ENCODE measurements at places on chromosomes 2 and 18. TPM values are rescaled to one million over a fixed set of nuclear protein-coding genes. Genes with fewer than 3 reads are reported as not detected.

GRCh38 chr2:238136820-238137537 lies 1.5 kb upstream of the KLHL30 start:
- DNase-seq, result no peak

- DNase-seq, result no peak
Measured at GRCh38 chr2:136173126-136173525, 55.2 kb upstream of the CXCR4 start.

- no peak for DNase-seq
Measured at GRCh38 chr2:73993376-73993775, 8.7 kb downstream of the TET3 start.

- no peak for DNase-seq
Measured at GRCh38 chr2:63977904-63978303, 41.3 kb downstream of the VPS54 start.

DNA sequence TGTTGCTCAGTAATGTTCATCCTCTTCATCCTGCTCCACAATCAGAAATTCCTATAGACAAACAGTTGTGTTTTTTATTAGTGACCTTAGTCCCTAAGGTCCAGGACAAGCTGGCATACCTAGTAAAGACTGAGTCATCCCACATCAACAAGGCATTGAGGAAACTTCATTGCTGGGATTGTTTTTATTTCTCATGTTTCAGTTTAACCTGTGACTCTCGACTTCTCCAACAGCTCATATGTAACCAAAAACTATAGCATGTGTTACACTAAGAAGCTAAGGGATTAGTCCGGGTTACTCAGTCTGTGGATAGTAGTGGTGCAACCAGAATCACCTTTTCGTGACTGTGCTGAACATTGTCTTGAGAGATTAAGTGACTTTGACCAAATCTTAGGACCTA lies 292.1 kb downstream of the RDH14 start:
- no peak for DNase-seq

- no peak for DNase-seq
Measured at GRCh38 chr2:161265874-161266273, 42.4 kb upstream of the PSMD14 start.

GRCh38 chr2:10487081-10487740 lies 39.1 kb upstream of the ODC1 start:
- no peak for DNase-seq

DNA sequence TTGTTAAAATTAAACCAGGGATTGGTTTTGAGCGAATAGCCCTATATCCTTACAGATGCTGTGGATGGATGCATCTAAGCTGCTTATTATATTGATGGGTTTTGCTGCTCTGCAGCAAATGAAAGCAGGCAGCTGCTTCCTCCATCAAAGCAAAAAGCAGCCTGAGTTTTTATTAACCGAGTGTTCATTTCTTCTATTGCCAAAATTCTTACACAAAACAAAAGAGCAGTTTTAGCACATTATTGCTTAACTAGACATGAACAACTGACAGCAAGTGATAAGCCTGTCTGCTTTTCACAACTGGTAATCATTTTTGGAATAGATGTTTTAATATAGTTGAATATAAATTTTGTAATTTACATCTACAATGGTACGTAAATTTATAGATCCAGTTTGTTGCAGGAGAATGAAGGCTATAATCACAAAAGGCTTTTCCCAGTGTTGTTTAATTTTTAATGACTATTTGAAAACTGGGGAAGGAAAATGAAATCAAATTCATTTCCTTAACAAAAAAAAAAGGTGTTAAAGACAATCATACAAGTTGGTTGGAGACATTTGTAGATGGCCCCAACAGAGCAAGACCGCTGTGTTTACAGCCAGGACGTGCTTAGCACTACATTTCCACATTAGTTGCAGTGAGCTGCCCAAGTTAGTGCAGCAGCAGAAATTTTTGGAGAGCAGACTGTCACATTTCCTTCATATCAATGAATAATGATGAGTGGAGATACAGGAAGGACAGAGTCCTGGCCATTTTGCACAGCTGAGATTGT lies 253.6 kb upstream of the SIX3 start:
- DNase-seq, result no peak

Gene RAD51AP2
- 0.16 TPM for total RNA-seq

DNA sequence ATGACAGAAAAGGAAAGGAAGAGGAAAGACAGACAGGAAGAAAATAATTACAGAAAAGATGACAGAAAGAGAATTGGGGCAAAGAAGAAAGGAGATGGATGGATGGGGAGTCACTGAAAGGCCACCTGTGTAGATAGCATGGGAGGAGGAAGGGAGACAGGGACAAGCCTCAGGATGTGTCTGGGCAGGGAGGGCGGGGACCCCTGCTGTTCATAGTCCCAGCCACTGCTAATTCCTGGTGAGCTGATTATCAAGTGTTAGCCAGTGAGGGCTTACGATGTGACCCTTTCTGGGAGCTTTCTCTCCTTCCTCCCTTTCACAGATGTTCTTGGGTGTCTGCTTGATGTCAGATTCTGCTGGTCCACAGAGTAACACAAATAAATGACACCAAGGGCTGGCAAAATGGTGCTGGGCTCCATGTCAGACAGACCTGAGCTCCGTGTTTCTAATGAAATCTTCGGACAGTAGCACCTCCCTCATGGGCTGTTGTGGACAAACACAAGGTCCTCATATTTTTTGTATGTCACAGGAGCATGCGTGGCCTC lies 13.6 kb downstream of the FHOD3 start:
- no peak for DNase-seq

DNA sequence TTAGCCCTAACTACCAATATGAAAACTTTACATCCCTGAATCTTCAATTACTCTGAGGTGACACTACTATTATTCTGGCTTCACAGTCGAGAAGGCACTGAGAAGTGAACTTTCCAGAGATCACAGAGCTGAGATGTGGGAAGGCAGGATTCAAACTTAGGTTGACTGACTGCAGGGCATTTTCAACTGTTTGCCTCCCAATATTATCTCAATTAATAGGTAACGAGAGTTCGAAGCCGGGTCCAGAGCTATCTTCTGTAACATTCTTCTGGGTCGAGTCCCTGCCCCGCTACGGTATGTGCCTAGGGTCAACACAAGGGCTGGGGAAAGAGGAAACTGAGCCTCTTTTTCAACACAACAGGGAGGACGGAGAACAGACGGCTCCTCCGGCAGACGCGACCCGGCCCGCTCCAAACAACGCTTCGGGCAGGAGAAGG lies 740 bp downstream of the CHMP3 start:
- DNase-seq, result no peak

Gene MC4R
- total RNA-seq, result not detected

DNA sequence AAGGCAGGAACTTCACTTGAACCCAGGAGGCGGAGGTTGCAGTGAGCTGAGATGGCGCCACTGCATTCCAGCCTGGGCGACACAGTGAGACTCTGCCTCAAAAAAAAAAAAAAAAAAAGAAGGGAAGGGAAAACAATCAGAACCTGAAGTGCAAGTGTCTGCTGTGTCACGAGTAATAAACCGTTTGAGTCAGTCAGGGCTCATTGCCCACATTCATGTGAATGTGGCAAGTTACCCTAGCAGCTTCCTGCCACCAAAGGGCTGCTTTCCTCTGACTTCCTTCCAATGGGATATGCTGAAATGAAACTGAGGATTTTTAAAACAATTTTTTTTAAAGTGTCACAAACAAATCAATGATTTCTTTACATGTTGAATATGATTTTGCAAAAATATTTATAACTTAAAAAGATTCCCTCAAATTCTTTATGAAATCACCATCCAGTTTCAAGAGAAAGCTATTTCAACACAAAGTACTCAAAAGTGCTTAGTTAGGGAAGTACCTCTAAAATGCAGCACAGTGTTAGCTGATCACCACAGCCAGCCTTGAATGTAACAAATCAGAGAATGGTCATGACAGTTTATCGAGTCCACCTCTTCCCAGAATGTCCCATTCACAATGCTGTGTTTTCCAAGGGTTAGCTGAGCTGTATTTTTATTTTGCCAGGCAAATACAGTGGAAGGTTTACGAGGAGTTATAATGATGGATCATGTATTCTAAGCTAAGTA lies 36.4 kb downstream of the WDSUB1 start:
- DNase-seq, result no peak

Gene HDLBP
- total RNA-seq, result 391 TPM

Gene ACTG2
- 5.0 TPM for total RNA-seq

GRCh38 chr18:24991141-24992060 lies 360.6 kb downstream of the ZNF521 start:
- DNase-seq, result no peak

- peak; percentile 31 for DNase-seq
Measured at GRCh38 chr18:21741562-21742314, 1.1 kb downstream of the MIB1 start.

DNA sequence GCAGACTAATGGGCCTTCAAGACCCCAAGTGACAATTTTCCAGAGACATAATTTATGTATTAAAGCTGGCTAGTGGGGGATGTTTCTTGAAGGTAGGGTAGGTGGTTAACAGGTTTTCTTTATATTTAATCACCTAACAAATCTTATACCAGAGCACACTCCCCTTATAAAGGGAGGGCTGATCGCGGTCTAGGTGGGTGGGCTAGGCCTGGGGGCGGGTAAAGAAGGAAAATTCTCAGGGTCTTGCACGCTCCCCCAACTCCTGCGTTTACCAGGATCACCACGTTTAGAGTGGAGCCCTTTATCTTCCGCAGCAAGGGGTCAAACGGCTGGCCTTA lies 19.9 kb upstream of the CXXC1 start:
- DNase-seq, result no peak

Measured in heart left ventricle (tissue), 16 donors.